AG09319 (cell line): ENCODE measurements at places on chromosomes 1 and 21.

DNA sequence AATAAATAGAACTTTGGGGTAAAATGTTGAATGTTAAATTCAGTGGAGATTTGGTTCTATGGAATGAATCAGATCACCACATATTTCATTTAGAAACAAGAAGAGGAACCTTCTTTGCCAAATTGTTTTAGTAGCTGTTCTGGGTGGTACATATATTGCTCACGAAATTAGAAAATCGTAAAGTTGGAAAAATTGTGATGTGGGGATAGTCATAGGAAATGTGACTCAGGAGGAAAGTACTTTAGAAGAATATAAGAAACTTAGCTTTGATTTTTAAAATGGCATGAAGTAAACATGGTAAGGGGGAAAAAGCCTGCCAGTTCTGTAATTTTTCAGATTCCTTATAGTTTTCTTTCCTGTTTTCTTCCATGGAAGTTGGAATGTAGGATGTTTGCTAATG lies 27.4 kb downstream of the RRP15 start:
- DNase-seq: no peak

DNA sequence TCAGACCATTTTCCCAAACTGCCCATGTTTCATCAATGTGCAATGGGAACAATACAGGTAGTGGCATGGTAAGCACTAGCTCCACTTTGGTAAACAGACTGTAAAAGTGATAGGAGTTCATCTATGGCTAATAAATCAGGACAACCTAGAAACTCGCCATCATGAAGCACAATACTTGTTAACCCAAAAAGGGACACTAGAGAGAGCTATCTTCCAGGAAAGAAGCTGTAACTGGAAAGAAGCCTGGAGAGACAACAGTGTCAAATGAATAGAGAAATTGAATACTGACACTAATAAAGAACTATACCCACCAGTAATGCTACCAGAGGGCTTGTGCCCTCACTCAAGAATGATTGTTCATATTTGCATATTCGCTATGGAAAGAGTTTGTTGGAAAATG lies 164.7 kb upstream of the RGS18 start:
- no peak for DNase-seq

DNA sequence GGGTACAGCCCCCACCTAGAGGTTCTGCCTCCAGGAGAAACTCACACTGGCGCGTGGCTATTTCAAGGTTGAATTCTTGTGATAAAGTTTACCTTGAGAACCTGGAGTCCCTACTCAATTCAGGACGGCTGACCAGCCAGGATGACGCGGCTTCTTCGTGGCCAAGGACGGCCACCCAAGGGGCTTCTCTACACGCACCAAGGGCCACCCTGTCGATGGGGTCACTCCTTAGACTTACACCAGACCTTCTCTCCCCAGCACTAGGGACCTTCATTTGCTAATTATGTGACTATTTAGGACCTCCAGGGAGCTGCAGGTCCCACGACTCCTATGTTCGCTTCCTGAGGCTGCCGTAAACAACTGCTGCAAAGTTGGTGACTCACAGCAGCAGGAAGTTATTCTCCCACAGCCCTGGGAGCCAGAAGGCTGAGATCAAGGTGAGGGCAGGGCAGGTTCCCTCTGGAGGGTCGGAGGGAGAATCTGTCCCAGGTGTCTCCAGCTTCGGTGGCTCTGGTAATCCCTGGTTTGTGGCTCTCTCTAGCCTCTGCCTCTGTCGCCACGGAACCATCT lies 135.9 kb downstream of the NPHP4 start:
- DNase-seq: no peak

DNA sequence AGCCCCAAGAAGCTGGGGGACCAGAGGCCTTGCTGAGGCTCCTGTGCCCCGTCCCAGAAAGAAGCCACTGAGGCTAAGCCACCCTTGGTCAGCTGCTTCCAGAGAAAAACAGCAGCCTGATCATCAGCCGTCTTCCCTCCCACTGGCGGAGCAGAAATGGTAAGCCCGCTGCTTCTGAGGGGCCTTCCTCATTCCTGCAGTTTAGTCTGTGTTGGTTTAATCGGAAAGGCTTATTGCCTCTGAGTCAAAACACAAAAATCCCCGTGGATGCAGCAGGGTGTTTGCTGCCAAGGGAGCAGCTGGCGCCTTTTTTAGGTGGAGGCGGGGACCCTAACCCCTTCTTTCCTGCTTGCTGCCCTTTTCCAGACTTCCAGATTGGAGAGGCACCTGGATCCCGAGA lies 33.9 kb downstream of the SPSB1 start:
- DNase-seq: peak; percentile 49

DNA sequence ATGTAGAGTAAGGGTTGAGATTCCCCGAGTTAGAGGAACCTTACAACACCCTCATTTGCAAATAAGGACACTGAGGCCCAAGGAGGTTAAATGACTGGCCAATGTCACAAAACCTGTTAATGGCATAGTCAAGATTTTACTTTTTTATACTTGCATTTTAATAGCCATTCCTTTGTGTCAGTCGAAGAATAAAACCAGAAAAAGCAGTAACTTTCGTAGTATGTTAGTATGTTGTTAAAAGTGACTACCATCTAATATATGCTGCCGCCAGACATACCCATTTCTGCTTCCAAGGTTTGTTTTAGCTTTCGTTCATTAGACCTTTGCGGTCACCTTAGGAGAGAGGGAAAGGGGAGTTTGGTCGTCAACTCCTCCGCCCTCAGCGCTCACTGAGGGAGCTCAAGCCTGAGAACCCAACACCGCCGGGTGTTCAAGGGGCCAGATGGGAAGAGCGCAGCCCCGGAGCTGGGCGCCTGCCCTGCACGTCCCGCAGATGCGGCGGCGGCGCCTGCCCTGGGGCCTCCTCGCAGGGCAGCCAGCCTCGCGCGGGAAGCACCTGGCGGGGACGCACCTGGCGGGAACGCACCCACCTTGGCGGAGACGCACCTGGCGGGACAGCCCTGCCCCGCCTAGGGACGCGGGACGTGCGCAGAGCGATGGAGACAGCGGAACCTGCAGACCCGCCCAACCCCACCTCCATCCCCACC lies 466 bp downstream of the VPS26C start:
- DNase-seq: no peak

DNA sequence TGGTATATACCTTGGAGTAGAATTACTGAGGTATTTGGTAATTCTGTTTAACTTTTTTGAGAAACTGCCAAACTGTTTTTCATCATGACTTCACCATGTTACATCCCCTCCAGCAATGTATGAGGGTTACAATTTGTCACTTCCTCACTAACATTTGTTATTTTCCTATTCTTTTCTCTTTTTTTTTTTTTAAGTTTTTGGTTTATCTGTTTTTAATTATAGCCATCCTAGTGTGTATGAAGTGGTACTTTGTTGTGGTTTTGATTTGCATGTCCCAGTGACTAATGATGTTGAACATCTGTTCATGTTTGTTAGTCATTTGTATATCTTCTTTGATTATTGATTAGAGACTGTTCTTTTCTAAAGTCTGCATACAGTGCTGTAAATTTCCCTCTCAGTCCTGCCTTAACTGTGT lies 147.3 kb downstream of the HS2ST1 start:
- DNase-seq: peak; percentile 38

DNA sequence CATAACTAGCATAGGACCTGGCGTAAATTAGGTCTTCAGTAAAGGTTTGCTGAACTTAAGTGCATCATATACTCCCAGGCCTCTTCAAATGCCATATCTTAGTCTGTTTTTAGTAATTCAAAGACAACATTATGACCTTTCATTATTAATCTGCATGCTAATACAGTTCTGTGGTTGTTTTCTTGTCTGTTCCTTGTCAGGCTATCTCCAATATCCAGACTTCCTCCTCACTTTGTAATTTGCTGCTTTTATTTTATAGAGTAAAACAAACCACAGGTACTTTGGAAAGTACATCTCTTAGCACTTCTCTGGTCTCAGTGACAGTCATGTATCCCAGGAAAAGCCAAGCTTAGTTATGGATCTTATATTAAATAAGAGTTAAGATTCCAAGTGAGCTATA lies 65.1 kb upstream of the BMP8A start:
- no peak for DNase-seq

DNA sequence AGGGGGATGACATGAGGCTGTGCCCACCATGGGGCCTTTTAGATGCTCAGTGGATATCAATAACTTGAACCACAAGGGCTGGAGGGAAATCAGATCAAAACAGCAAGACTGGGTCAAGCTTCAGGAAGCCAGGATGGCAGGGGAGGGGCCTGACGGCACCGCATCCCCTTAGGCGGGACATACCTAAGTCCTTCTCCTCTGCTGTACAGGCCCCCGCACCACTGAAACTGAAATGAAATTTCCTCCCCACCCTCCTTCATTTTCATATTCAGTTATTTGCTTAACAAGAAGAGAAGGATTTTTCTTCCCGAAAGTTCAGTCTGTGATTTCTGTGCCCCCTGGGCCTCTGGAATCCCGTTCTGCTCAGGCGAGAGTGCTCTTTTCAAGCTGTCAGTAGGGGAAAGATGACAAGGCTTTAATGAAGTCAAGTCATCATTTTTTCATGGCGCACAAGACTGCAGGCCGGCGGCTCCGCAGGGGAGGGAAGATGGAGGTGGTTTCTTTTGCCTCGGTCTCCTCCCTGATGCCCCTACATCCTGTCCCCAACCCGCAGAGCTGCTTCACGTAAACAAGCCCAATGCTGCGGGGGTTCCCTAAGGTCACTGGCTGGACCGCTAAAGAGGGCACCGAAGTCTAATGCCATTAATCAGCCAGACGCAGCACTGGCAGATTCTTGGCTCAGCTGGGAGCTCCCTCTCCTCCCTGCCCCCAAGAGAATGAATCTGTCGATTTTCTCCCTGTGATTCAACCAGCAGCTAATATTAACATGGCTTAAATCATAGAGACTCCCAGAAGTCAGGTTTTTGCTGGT lies 264.8 kb downstream of the C1orf94 start:
- DNase-seq: no peak

DNA sequence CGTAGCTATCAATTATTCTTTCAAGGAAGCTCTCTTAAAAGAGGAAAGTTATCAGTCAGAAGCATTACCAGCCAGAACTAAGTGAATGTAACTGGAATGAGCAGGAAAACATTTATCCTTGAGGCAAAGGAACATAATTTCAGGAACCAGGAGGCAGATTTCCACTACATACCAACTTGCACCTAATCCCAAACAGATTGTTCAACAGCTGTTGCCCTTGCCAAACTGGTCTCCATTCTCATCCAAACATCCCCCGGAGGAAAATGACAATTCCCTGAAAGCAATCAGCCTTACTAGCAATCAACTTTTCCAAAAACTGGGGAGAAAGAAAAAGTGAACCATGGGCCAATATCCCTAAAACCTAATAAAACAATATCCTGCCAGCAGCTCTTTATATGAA lies 35.0 kb downstream of the ENAH start:
- no peak for DNase-seq

GRCh38 chr1:170481000-170481399 lies 51.0 kb upstream of the GORAB start:
- no peak for DNase-seq

- no peak for DNase-seq
Measured at GRCh38 chr1:240497908-240498307, 114.0 kb downstream of the GREM2 start.

DNA sequence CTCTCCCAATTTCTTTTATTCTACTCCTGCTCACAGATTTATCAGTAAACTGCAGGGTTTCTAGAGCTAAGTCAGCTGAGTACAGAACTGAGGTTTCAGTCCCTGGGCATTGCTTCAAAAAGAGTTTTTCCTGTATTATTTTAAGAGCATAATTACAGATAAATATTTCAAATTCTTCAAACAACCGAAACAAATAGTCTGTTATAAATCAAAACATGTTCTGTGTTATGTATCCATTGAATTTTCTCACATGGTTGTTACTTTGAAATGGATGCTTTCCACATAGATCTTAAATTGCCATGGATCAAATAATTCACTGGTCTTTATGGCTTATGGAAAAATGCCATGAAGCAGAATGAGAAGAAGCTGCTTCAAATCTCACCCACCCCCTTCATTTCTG lies 64.5 kb downstream of the LRRC8C start:
- DNase-seq: no peak

DNA sequence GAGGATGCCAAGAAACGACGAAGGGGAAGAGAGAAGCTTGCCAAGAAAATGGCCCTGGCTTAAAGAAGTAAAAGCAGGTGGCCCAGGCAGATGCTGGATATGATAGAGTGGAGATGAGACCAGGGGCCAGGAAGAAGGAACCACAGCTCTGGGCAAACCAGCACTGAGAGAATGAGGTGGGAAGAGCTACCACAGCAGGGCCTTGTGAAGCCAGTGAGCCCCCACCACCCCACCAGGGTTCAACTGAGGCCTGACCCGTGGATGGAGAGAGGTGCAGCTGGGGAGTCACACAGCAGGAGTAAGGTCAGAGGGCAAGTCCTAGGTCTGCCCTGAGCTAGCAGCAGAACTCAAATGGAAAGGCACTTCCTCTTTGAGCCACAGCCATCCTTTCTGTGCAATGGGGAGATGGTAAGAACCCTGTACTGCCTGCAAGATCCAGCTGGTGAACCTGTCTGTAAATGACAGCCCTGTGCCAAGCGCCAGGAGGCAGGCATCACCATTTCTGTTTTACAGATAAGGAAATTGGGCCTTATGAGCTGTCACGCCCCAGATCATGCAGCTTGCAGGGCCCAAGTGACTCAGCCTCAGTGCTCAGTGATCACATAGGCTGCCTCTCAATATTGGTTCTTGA lies 8.5 kb downstream of the SH3BGRL3 start:
- DNase-seq: no peak

GRCh38 chr1:25537153-25537831 lies 6.1 kb upstream of the LDLRAP1 start:
- DNase-seq: no peak

DNA sequence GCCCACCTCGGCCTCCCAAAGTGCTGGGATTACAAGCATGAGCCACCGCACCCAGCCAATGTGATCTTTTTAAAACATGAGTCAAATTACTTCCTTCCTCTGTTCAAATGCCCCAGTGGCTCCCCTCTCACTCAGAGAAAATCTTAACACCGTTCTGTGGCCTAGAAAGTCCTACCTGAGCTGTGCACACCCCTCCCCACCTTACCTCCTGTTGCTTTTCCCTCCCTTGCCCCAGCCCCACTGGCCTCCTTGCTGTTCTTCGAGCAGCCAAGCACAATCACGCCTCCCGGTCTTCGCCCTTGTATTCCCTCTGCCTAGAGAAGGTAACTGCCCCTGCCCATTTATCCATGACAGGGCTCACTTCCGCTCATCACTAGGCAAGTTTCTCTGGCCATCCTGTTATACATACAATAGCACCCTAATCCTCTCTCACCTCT lies 62.6 kb upstream of the RPL11 start:
- no peak for DNase-seq

GRCh38 chr1:74199504-74199903 lies 1.5 kb downstream of the FPGT start:
- DNase-seq: no peak

DNA sequence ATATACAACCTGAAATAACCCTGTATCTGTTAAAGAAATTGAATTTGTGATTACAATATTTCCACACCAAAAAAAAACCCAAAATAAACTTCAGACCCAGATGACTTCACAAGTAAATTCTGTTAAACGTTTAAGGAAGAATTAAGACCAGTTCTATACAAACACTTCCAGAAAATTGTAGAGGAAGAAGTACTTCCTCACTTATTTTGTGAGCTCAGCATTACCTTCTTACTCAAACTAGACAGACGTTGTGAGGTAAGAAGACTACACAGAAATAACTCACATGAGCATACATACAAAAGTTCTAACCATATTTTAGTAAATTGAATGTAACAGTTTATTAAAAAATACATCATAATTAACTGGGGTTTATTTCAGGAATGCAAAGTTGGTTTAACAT lies 18.8 kb downstream of the RALGPS2 start:
- no peak for DNase-seq

- DNase-seq: no peak
Measured at GRCh38 chr1:203593723-203594122, 32.9 kb upstream of the ATP2B4 start.
